ENCODE measurements at places on chromosomes 2 and 18. TPM values are rescaled to one million over a fixed set of nuclear protein-coding genes. Genes with fewer than 3 reads are reported as not detected.

DNA sequence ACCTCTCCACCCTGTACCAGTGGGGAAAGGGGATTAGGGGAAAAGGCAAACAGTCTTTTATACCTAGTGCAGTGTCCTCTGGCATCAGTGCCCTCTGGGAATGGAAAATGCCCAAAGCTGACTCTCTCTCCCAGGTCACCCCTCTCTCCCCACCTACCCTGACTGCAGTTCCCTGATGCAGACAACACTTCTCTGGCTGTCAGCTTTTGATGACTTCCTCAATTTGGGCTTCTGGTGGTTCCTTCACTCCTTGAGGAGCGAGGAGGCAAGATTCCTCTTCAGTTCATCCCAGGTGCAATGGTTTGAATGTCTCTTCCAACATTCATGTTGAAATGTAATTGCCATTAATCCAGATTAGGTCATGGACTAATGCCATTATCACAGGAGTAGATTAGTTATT, 19.7 kb upstream of the PPM1B start:
- H3K4me1 ChIP-seq: peaks cover 7% of the 10 kb centered on the region
- no peaks in the 10 kb centered on the region for H3K36me3 ChIP-seq
- H3K27ac ChIP-seq: no peak overlapping the region
- no peak for DNase-seq
- no peaks in the 10 kb centered on the region for H3K27me3 ChIP-seq

DNA sequence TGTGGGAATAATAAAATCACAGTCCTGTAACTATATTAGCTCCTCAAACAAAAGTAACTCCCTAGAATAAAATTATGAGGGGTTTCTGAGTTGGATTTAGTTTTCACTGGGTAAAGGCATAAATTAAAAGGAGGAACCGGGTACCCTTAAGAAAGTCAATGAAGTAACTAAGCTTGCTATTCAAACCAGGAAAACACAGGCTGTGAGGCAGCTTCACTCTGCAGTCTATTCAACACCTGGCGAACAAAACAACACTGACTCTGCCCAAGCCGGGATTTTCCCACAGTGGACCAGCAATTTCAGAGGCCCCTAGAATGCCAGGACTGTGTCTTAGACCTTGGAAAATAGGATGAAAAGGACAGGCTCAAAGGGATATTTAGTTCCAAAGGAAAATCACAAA, 24.6 kb upstream of the CREB1 start:
- no peak overlapping the region for H3K4me3 ChIP-seq
- H3K4me1 ChIP-seq: peaks cover 60% of the 10 kb centered on the region
- no peak overlapping the region for H3K27ac ChIP-seq
- H3K27me3 ChIP-seq: peaks cover 35% of the 10 kb centered on the region

- H3K4me1 ChIP-seq: no peaks in the 10 kb centered on the region
- no peaks in the 10 kb centered on the region for H3K36me3 ChIP-seq
- no peak overlapping the region for H3K27ac ChIP-seq
- DNase-seq: no peak
These were observed 30.9 kb downstream of the SLC4A3 start for GRCh38 chr2:219658196-219658846.

DNA sequence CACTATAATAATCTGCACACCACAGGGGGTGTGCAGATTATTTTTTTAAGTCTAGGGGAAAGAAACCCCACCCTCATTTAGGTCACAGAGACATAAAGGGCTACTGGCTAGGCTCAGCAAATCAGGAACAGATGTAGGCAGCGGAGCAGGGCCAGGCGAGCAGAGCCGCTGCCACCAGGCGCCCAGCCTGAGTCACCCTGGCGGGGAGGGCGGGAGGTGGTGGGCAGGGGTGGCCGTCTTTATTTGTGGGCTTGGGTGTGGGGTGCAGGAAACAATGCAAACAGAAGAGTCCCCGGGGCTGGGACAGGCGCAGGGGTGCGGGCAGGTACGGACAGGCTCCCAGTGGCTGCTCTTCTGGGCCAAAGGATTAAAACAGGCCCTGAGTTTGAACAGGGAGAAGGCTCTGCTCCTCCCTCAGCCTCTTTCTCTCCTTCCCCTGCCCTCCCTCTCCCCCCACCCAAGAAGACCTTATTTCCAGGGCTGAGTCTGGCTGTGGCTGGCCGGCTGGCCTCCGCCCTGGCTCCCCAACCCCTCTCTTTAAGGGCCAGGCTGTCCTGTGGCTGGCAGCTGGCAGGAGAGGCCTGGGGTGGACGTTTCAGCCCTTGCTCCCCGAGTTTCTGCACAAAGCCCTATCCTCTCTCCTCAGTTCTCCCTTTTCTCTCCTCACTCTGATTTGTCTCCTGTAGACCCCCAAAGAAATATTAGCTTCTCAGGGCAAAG, 142.9 kb upstream of the SMAD2 start:
- H3K36me3 ChIP-seq: no peaks in the 10 kb centered on the region
- no peak overlapping the region for H3K4me3 ChIP-seq
- H3K27ac ChIP-seq: no peak overlapping the region
- no peaks in the 10 kb centered on the region for H3K4me1 ChIP-seq

- no peak for DNase-seq
- H3K27ac ChIP-seq: no peak overlapping the region
- no peaks in the 10 kb centered on the region for H3K4me1 ChIP-seq
- H3K4me3 ChIP-seq: no peak overlapping the region
These were observed 227.0 kb upstream of the SH3BP4 start for GRCh38 chr2:234724850-234725249.

DNA sequence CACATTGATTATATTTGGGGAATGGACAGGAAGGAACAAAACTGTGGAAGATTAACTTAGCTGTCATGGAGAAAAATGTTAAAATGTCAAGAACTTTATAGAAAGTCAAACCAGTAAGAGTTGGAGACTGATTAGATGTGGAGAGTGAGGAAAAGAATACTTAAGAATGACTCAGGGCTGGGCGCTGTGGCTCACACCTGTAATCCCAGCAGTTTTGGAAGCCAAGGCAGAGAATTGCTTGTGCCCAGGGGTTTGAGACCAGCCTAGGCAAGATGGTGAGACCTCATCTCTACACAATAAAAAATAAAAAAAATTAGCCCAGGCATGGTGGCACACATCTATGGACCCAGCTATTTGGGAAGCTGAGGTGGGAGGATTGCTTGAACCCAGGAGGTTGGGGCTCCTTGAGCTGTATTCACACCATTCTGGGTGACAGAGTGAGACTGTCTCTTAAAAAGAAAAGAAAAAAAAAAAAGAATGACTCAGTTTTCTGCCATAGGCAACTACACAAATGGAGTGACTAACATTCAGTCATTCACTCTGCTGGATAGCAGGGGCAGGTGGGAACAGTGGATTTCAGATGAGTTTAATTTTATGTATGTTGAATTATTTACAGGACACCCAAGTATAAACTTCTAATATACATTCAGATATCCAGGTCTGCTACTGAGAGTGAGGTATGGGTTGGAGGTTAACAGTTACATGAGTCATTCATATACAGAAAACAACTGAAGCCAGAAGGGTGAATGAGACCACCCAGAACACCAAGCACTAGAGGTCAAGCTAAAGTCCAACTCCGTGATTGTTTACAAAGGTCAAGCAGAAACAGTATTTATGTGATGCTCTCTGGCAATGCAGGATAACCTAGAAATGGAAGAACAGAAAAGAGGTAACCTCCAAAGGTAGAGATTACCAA, 33.9 kb downstream of the ORC2 start:
- H3K4me3 ChIP-seq: no peak overlapping the region
- H3K27ac ChIP-seq: peak overlapping the region; percentile 19
- no peak for DNase-seq
- H3K4me1 ChIP-seq: peaks cover 11% of the 10 kb centered on the region
- no peaks in the 10 kb centered on the region for H3K27me3 ChIP-seq
- H3K36me3 ChIP-seq: peaks cover 28% of the 10 kb centered on the region

- no peaks in the 10 kb centered on the region for H3K4me1 ChIP-seq
- no peak for DNase-seq
These were observed 635.9 kb downstream of the SUCLG1 start for GRCh38 chr2:83823229-83823628.

- no peaks in the 10 kb centered on the region for H3K27me3 ChIP-seq
- H3K4me1 ChIP-seq: no peaks in the 10 kb centered on the region
- no peak overlapping the region for H3K27ac ChIP-seq
- H3K36me3 ChIP-seq: peaks cover 2% of the 10 kb centered on the region
These were observed 420.7 kb upstream of the MYT1L start for GRCh38 chr2:2751715-2752315.

DNA sequence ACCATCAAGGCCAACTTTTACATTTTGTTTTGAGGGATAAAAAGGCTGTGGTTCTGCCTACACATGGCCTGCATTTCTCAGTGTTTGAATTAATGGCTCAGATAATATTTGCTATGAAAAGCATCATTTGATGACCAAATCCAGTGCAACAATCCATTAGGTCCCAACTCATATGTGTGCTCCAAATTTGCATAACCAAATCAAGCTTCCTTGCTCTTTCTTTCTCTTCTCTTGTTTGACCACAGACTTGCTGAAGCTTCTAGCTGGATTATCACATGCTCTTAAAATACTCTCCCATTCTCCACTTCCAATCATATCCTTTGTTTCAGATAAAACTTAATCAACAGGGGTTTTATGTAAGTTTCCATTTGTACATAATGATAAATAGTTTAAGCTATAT, 147.0 kb downstream of the TCF4 start:
- H3K36me3 ChIP-seq: no peaks in the 10 kb centered on the region
- H3K27ac ChIP-seq: no peak overlapping the region
- H3K27me3 ChIP-seq: no peaks in the 10 kb centered on the region
- H3K4me1 ChIP-seq: no peaks in the 10 kb centered on the region
- no peak for DNase-seq

GRCh38 chr2:94994063-94994913, 31.2 kb upstream of the MAL start:
- peaks cover 26% of the 10 kb centered on the region for H3K27me3 ChIP-seq
- no peaks in the 10 kb centered on the region for H3K36me3 ChIP-seq
- H3K27ac ChIP-seq: no peak overlapping the region
- no peak overlapping the region for H3K4me3 ChIP-seq
- H3K4me1 ChIP-seq: no peaks in the 10 kb centered on the region
- no peak for DNase-seq

DNA sequence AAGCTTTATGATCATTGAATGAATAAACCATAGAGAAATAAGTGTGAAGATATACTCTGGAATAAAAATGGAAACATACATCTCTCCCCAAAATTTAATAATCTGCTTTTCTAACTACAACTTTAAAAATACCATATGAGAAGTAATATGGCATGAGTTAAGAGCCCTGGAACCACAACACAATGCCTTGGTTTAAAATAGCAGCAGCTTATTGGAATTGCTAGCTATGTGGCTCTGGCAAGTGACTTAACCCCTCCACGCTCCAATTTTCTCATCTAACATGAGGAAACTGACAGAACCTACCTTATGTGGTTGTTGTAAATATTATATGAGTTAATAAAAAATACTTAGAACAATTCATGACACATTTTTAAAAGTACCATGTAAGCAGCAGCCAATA, 76.4 kb downstream of the VPS54 start:
- H3K27ac ChIP-seq: no peak overlapping the region
- no peaks in the 10 kb centered on the region for H3K4me1 ChIP-seq
- no peaks in the 10 kb centered on the region for H3K27me3 ChIP-seq
- H3K4me3 ChIP-seq: no peak overlapping the region
- peaks cover 44% of the 10 kb centered on the region for H3K36me3 ChIP-seq

DNA sequence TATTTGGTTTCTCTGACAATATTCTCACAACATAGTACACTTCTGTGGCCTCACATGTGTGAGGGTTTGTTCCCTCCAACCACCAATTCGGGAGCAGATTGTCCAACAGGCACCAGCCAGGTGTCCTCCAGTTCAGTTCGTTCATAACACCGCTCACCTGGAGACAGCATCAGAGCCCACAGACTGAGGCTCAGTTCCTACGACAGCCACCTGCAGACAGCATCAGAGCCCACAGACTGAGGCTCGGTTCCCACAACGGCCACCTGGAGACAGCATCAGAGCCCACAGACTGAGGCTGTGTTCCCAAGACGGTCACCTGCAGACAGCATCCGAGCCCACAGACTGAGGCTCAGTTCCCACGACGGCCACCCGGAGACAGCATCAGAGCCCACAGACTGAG, 58.2 kb upstream of the SNTG2 start:
- H3K36me3 ChIP-seq: no peaks in the 10 kb centered on the region
- H3K4me3 ChIP-seq: no peak overlapping the region
- no peak for DNase-seq
- H3K27ac ChIP-seq: no peak overlapping the region

DNA sequence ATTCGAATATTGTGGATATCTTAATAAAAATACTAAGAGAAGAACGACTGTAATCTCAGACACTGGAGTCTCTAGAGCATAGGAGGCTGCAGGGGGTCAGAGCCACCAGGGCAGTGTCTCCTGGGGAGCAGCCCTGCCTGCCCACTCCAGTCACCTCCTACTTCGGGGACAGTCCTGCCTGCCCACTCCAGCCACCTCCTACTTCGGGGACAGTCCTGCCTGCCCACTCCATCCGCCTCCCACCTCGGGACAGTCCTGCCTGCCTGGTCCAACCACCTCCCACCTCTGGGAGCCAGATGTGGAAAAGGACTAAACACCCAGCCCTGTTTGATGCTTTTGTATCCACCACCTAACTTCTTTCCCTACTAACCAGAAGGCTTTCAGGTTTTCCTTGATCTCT, 350.1 kb upstream of the SMIM21 start:
- DNase-seq: no peak
- H3K4me1 ChIP-seq: no peaks in the 10 kb centered on the region
- H3K4me3 ChIP-seq: no peak overlapping the region

DNA sequence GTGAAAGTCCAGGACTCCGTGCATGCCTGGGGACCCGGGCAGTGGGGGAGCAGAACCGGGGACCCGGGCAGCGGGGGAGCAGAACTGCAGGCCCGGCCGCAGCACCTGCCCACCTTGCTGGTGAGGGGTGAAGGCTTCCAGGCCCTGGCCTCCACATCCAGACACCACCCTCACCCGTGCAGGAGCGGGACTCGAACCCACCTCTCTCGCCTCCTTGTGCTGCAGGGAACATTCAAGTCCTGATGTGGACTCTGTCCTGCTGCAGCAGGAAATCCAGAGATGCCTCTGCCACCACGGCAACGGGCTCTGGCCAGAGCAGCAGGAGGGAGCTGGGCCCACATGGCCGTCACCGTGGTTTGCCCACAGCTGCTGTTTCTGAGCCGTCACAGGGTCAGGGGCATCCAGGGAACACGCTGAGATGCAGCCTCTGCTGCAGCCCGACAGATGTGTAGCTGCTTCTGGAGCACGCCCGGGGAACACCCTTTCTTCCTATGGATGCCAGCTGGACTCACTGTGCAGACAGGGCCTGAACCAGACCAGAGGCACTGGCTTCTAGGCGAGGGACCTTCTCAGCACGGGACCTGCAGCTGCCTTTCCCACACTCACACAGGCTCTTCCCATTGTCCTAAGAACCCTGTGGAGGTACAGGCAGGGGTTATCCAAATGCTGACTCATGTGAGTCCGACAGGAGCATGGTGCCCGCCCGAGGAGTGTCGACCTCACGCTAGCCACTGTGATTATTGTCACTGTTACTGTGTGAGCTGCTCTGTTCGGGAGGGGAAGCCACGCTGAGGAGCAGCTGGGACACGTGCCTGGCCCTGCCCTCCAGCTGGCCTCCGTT, 89.2 kb upstream of the CTDP1 start:
- no peak for DNase-seq
- peaks cover 1% of the 10 kb centered on the region for H3K36me3 ChIP-seq
- peaks cover 29% of the 10 kb centered on the region for H3K27me3 ChIP-seq
- no peak overlapping the region for H3K27ac ChIP-seq

KCNE4 gene
- not detected for total RNA-seq

OR6B3 gene
- total RNA-seq: not detected

UGT1A3 gene
- total RNA-seq: not detected

RAB6C gene
- not detected for total RNA-seq

NTSR2 gene
- total RNA-seq: not detected
